ENCODE measurements at places on chromosomes 4 and X.

DNA sequence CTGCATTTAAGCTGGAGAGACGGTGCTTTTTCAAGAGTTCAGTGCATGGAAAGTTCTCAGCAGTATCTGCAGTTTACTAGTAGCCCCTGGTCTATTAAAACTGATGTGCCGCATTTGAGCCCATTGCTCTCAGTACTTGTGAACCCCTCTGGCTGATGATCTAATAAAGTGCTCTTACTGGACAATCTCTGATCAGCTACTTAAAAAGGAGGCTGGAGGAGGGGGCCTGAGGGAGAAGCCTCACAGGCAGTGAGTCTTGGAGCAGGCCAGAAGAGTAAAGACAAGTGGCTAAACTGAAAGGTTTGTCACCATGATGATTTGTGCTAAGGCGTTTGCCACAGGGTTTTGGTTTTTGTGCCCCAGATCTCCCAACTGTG is 138.5 kb downstream of the ARX start:
- no peak for DNase-seq

- no peak for DNase-seq
These were observed 630.5 kb upstream of the CT83 start for GRCh38 chrX:117093319-117093718.

DNA sequence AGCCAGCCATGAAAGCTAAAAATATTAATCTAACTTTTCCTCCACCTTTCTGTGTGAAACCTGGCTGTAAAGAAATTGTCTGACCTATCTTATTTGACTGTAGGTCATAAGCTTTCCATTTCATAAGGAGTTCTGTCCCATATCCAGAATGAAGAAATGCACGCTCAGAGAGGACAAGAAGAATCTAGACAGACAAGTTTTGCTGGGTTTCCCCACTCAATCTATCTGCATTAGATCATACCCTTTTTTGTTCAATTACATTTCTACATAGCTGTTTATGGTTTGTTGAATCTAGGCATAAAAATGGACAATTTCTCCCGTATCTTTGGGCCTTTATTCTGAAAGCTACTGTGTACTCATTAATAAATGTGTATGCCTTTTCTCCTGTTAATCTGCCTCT is 1495.1 kb downstream of the C4orf33 start:
- DNase-seq = no peak

GRCh38 chr4:87913896-87914295 is 61.6 kb upstream of the SPP1 start:
- DNase-seq = no peak

GRCh38 chrX:43963726-43964125 is 9.5 kb downstream of the NDP start:
- no peak for DNase-seq
